Hepatocyte (in vitro differentiated cells): ENCODE measurements at places on chromosomes 7 and 10. TPM values are rescaled to one million over a fixed set of nuclear protein-coding genes. Genes with fewer than 3 reads are reported as not detected.

GRCh38 chr7:12423997-12424745 is 20.5 kb upstream of the VWDE start:
- no peaks in the 10 kb centered on the region for H3K36me3 ChIP-seq
- DNase-seq: no peak
- no peaks in the 10 kb centered on the region for H3K4me1 ChIP-seq
- no peaks in the 10 kb centered on the region for H3K27me3 ChIP-seq
- H3K4me3 ChIP-seq: no peak overlapping the region

ATOH7 gene
- total RNA-seq: 0.17 TPM in 1 of 2 replicates, not detected in the other

- no peaks in the 10 kb centered on the region for H3K27me3 ChIP-seq
- H3K4me1 ChIP-seq: no peaks in the 10 kb centered on the region
- H3K36me3 ChIP-seq: no peaks in the 10 kb centered on the region
- DNase-seq: no peak
- no peak overlapping the region for H3K4me3 ChIP-seq
- no peak overlapping the region for H3K27ac ChIP-seq
Measured at GRCh38 chr7:128800567-128800966, 8.8 kb downstream of the CCDC136 start.

TACC2 gene
- 20.0 and 24.1 TPM in 2 replicates for total RNA-seq

- no peaks in the 10 kb centered on the region for H3K27me3 ChIP-seq
- H3K36me3 ChIP-seq: no peaks in the 10 kb centered on the region
- H3K27ac ChIP-seq: no peak overlapping the region
- H3K4me3 ChIP-seq: no peak overlapping the region
- DNase-seq: no peak
Measured at GRCh38 chr10:72068901-72069446, 19.4 kb downstream of the SPOCK2 start.

CLRN3 gene
- 49.0 and 52.8 TPM in 2 replicates for total RNA-seq

- H3K4me3 ChIP-seq: no peak overlapping the region
- no peak overlapping the region for H3K27ac ChIP-seq
- no peaks in the 10 kb centered on the region for H3K27me3 ChIP-seq
- DNase-seq: no peak
Measured at GRCh38 chr7:91293840-91294239, 29.6 kb downstream of the FZD1 start.

DNA sequence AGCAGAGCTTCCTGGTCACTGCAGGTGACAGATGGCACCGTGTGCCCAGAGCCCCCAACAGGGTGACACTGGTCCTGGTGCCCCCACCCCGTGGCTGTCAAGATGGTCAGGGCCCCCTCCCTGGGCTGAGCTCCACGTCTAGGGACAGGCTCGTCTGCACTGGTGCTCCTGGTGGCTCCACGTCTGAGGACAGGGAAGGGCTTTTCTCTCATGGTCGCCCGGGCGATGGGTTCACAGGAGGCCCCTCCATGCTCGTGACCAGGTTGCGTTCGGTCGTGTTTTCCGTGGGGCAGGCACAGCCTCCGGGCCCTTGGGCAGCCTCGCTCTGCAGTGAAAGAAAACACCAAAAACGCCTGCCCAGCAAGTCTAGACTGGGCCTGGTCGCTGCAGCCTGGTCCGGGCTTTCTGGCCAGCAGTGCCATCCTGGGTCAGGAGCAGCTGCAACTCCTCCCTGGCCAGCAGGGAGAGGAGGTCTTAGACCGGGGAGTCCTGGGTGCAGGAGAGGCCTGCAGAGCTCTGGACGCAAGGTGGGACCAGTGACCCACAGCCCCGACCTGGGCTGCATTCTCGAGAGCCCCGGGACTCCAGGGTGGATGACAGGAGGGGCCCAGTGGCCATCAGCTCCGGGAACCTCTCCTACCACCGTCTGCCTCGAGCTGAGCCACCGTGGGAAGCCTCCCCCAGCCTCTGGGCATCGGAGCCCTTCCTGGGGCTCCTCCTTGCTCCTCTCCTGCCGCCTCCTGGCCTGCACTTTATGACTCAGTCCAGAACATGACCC is 27.9 kb upstream of the UTF1 start:
- no peak for DNase-seq
- no peaks in the 10 kb centered on the region for H3K36me3 ChIP-seq
- no peaks in the 10 kb centered on the region for H3K4me1 ChIP-seq
- H3K27ac ChIP-seq: no peak overlapping the region
- H3K4me3 ChIP-seq: no peak overlapping the region

- no peaks in the 10 kb centered on the region for H3K36me3 ChIP-seq
- H3K27ac ChIP-seq: no peak overlapping the region
- no peaks in the 10 kb centered on the region for H3K4me1 ChIP-seq
- H3K27me3 ChIP-seq: no peaks in the 10 kb centered on the region
Measured at GRCh38 chr7:134482858-134483257, 24.0 kb upstream of the AKR1B1 start.
